ENCODE measurements at places on chromosomes 2 and 18. TPM values are rescaled to one million over a fixed set of nuclear protein-coding genes. Genes with fewer than 3 reads are reported as not detected.
A peak's percentile ranks its signal among the peaks of the same experiment; 100 is the strongest.

DNA sequence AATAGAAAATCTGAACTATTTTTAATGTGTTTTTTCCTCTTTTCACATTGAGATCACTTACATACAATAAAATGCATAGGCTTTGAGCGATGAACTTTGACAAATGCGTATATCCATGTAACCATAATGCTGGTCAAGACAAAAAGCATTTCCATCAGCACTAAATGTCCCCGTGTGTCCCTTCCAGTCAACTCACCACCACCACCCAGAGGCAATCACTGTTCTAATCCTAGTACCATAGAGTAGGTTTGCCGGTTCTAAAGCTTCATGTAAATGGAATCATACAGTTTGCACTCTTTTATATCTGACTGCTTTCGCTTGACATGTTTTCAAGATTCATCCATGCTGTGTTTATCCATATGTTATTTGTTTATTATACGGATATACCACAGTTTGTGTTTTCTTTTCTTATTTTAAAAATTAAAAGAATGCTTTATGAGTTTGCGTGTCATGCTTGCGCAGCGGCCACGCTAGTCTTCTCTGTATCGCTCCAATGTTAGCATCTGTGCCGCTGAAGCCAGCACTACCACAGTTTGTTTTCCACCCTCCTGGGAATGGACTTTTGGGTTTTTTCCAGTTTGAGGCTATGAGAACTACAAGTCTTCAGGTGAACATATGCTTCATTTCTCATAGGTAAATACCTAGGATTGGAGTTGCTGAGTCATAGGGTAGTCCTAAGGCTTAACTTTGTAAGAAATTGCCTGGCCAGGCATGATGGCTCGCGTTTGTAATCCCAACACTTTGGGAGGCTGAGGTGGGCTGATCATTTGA lies 197.5 kb upstream of the CHAC2 start:
- DNase-seq = no peak
- no peaks in the 10 kb centered on the region for H3K36me3 ChIP-seq
- H3K4me3 ChIP-seq = no peak overlapping the region
- H3K27ac ChIP-seq = no peak overlapping the region

RND3 gene
- not detected for total RNA-seq

- no peak overlapping the region for H3K27ac ChIP-seq
Observed at GRCh38 chr18:24543795-24544498, 83.5 kb downstream of the HRH4 start.

RNU2-63P gene
- 3.7 TPM for total RNA-seq

DNA sequence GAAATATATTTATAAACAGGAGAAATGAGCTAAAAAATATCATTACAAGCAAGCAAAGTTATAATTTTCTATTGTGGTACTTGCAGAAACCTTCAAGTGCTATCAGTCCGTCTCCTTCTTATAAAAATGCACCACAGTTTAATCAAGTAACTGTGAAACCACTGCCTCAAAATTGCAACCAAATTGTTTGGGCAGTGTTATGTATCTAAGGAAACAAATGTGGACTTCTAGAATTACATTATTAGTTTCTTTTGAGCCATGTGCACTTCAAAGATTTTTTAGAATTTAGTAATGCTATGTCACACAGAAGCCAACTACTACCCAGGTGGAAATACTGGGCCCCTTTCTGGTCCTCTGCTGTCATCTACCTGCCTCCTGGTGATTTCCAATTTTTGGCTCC lies 495.6 kb downstream of the NYAP2 start:
- H3K4me1 ChIP-seq = no peaks in the 10 kb centered on the region
- H3K36me3 ChIP-seq = no peaks in the 10 kb centered on the region
- peaks cover 13% of the 10 kb centered on the region for H3K27me3 ChIP-seq
- no peak overlapping the region for H3K27ac ChIP-seq

SANBR gene
- total RNA-seq = 1.9 TPM

CSRNP3 gene
- not detected for total RNA-seq

- no peak overlapping the region for H3K27ac ChIP-seq
- H3K36me3 ChIP-seq = no peaks in the 10 kb centered on the region
- H3K4me1 ChIP-seq = no peaks in the 10 kb centered on the region
- no peak overlapping the region for H3K4me3 ChIP-seq
Observed at GRCh38 chr2:217995731-217996231, 7.0 kb downstream of the TNS1 start.

GRCh38 chr18:13461936-13462335 lies 243.4 kb downstream of the LDLRAD4 start:
- H3K4me1 ChIP-seq = peaks cover 64% of the 10 kb centered on the region
- no peaks in the 10 kb centered on the region for H3K27me3 ChIP-seq
- no peak overlapping the region for H3K4me3 ChIP-seq
- peak overlapping the region; percentile 75 for H3K27ac ChIP-seq
- no peak for DNase-seq
- peaks cover 7% of the 10 kb centered on the region for H3K36me3 ChIP-seq

TMEM17 gene
- not detected for total RNA-seq

ALLC gene
- total RNA-seq = not detected

IGFBP2 gene
- total RNA-seq = not detected

- no peak for DNase-seq
- H3K36me3 ChIP-seq = no peaks in the 10 kb centered on the region
- no peak overlapping the region for H3K27ac ChIP-seq
- H3K4me3 ChIP-seq = no peak overlapping the region
- H3K27me3 ChIP-seq = peaks cover 1% of the 10 kb centered on the region
Observed at GRCh38 chr18:61348230-61348629, 15.0 kb downstream of the CDH20 start.

CENPA gene
- 0.44 TPM for total RNA-seq

INO80D gene
- 35.6 TPM for total RNA-seq

ADGRF3 gene
- total RNA-seq = 1.5 TPM

SH3RF3 gene
- 15.1 TPM for total RNA-seq

SRD5A2 gene
- not detected for total RNA-seq

GRCh38 chr2:27263287-27264252 lies 723 bp upstream of the SLC30A3 start:
- peaks cover 38% of the 10 kb centered on the region for H3K27me3 ChIP-seq
- peak overlapping the region; percentile 80 for H3K4me3 ChIP-seq
- H3K4me1 ChIP-seq = peaks cover 22% of the 10 kb centered on the region
- H3K27ac ChIP-seq = no peak overlapping the region
- no peak for DNase-seq

DNA sequence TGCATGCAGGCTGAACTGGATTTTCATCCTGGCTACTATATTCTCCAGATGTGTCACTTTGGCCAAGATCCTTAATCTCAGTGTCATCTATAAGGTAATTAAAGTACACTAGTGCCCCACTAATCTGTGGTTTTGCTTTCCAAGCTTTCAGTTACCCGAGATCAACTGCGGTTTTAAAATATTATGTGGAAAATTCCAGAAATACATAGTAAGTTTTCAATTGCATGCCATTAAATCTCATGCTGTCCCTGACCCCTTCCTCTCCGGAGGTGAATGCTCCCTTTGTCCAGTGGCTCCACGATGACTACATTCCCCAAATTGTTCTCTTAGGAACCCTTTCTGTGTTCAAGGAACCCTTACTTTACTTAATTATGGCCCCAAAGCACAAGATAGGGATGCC lies 5.3 kb upstream of the TYMS start:
- peaks cover 24% of the 10 kb centered on the region for H3K27me3 ChIP-seq
- peaks cover 6% of the 10 kb centered on the region for H3K36me3 ChIP-seq
- H3K4me3 ChIP-seq = no peak overlapping the region
- H3K27ac ChIP-seq = no peak overlapping the region

DNA sequence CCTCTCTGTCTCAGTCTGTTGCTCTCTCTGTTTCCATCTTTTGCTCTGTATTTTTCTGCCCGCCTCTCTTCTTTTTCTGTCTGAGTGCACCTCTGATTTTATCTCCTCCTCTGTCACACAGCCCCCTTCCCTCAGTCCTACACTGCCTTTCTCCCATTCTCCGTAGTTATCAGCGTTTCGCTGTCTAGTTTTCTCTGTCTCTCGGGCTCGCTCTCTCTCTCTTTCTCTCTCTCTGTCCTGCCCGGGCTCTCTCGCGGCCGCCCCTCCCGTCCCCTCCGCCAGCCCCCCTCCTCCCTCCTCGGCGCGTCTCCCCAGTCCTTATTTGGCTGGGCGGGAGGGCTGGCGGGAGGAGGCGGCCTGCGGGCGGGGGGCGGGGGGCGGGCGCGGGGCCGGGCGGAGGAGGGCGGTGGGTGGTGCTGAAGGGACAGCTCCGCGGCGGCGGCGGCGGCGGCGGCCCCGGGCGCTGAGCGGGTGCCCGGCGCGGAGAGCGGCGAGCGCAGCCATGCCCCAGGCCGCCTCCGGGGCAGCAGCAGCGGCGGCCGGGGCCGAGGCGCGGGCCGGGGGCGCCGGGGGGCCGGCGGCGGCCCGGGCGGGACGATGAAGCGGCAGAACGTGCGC lies at the start of gene KCNK3:
Gene KCNK3, plus strand, starts transcription at position 444 of the 618 bp plus-strand sequence. Its CDS starts 154 bp downstream, at position 598.
- H3K4me1 ChIP-seq = peaks cover 11% of the 10 kb centered on the region
- DNase-seq = peak; percentile 53
- H3K27me3 ChIP-seq = peaks cover 67% of the 10 kb centered on the region
- H3K36me3 ChIP-seq = peaks cover 21% of the 10 kb centered on the region

DNA sequence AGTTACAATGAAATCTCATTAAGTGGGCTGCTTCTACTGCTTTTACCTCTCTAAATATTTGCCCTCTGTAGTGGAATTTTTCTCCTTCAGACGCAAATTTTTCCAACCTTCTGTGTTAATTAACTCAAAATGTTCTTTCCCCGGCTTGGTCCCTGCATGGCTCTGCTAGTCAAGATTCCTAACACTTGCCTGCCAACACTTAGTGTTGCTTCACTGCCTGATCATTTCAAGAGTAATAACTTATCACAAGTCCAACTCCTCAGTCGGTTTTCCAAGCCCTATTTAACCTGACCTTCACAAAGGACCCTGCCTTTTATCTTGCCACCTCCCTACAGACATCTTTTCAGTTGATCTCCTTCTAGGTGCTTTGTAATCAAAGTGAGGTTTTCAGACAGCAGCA lies 142.7 kb downstream of the HRH4 start:
- peaks cover 18% of the 10 kb centered on the region for H3K27me3 ChIP-seq
- no peak overlapping the region for H3K4me3 ChIP-seq
- H3K27ac ChIP-seq = no peak overlapping the region
- H3K36me3 ChIP-seq = no peaks in the 10 kb centered on the region
- H3K4me1 ChIP-seq = no peaks in the 10 kb centered on the region

- no peak overlapping the region for H3K4me3 ChIP-seq
- no peak overlapping the region for H3K27ac ChIP-seq
- H3K4me1 ChIP-seq = no peaks in the 10 kb centered on the region
- DNase-seq = no peak
Observed at GRCh38 chr2:140658760-140659692, 1471.8 kb downstream of the LRP1B start.

DNA sequence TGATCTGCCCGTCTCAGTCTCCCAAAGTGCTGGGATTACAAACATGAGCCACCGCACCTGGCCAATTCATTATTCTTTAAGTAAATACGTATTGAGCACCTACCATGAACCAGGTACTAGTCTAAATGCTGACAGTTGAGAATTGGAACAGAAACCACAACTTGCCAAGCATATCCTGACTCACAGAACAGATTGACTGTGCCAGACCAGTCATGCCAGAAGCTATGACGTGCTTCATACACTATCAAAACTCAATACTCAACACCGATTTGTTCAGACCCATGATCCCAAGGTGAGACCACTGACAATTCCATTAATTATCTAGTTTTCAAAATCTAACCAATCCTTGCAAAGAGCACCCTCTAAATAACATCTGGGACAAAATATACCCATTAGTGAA lies 148.6 kb downstream of the B3GNT2 start:
- H3K4me3 ChIP-seq = no peak overlapping the region
- peaks cover 4% of the 10 kb centered on the region for H3K4me1 ChIP-seq
- no peak overlapping the region for H3K27ac ChIP-seq
- no peaks in the 10 kb centered on the region for H3K27me3 ChIP-seq
- no peak for DNase-seq
- no peaks in the 10 kb centered on the region for H3K36me3 ChIP-seq

Measured in naive thymus-derived CD8-positive, alpha-beta T cell (primary cell).